ENCODE measurements at places on chromosomes 12 and 14. TPM values are rescaled to one million over a fixed set of nuclear protein-coding genes. Genes with fewer than 3 reads are reported as not detected.

KRT6A gene
- 5,507 TPM for total RNA-seq

- no peak for DNase-seq
These were observed 18.3 kb downstream of the SDS start for GRCh38 chr12:113385282-113385882.

DNA sequence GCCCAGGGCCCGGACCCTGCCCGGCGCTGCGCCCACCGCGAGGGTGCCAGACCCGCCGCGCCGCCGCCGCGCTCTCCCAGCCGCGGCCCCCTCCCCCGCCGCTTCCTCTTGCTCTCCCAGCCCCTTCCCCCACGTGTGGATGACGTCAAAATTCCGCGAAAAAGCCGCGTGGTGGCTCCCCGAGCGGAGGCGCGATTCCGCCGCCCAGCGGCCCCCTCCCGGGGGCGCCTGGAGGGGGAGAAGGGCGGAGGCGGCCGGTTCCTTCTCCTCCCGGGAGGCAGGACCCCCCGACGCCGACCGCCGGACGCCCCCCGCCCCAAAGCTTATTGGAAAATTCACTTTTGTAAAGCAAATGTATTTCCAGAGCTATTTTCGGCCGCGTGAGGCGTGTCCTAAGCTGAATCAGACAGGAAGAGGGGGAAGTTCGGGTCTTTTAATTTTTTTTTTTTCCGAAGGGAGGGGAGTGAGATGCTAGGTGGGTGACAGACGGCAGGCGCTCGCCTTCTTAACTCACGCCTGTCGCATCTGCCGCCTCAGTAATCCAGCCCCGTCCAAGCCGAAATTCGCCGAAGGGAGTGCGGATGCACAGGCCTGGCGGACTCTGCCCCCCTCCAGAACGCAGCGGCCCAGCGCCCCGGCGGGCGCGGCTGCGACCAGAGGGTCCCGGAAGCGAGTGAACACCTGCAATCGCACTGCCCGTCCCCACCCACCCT lies 4.1 kb upstream of the CCND2 start:
- DNase-seq = no peak

DNA sequence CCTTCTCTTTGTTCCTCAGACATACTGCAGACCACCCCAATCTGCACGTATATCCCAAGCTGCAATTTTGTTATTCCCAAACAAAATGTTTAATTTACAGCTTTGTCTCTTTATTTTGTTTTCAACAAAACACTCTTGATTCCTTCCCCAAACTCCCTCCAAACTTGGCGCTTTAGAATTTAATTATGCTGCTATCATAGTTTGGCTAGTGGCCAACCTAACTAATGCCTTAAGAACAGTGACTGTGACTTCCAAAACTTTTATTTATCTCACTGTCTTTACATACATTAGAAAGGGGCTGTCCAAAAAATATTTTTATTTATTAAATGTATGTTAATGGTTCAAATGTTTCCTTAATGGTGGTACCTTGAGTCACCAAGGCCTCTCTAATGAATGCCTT lies 7.1 kb downstream of the TMBIM4 start:
- DNase-seq = no peak

DNA sequence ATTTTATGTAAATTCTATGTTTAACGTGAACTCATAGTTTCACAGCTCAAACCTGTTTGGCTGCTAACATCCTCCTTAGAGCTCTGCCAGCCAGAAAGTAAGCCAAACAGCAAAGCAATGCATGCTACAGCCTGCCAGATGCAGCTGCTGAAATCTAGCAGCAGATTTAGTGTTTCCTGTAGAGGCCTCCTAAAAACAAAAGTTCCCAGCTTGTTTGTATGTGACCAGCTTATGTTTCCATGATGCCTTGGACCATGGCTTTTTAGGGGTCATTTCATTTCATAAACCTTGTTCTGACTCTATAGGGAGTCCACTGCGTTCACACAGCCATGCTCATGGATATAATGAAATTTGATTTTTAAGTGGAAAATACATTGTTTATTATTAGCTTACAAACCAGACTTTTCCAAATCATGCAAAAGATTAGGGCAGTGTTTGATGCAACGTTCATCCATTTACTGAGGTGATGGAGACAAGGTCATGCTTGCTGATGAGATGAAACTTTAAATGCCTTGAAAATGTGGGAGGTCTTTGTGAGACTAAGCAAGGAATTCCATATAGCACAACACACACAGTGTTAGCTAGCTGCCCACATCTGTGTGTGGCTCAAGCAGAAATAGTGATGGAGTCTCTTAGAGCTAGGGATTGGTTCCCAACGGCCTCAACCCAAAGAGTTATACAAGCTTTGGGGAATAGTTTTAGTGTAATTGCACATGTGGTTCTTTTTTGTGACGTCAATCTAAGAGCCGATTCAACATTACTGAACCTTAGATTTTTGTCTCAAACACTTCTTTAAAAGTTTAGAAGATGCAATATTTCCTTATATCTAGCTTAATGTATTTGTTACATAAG lies 157.5 kb upstream of the LRIG3 start:
- DNase-seq = peak; percentile 92

PYM1 gene
- 42.0 TPM for total RNA-seq

RDH12 gene
- total RNA-seq = 0.07 TPM

IGF1 gene
- not detected for total RNA-seq

SSTR1 gene
- not detected for total RNA-seq

DNA sequence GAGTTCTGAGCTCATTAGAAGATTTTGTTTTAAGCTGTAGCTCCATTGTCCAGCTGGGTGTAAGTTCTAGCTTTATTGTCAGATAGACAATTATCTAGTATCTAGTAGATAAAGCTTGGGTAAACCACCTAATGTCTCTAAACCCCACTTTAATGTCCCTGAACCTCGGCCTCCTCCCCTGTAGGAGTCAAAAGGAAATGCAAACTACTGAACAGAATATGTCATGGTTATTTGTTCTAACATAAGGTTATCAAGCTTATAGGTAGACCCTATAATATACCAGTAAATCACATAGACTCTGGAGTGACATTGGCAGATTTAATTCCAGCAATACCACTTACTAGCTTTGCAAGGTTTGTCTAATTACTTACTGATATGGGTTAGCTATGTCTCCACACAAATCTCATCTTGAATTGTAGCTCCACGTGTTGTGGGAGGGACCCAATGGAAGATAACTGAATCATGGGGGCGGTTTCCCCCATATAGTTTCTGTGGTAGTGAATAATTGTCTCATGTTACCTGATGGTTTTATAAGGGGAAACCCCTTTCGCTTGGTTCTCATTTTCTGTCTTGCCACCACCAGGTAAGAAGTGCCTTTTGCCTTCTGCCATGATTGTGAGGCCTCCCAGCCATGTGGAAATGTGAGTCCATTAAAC lies 29.4 kb downstream of the BCAT1 start:
- DNase-seq = no peak

SLC17A8 gene
- not detected for total RNA-seq

- no peak for DNase-seq
These were observed 103.9 kb downstream of the ZFP36L1 start for GRCh38 chr14:68688872-68689371.

DNA sequence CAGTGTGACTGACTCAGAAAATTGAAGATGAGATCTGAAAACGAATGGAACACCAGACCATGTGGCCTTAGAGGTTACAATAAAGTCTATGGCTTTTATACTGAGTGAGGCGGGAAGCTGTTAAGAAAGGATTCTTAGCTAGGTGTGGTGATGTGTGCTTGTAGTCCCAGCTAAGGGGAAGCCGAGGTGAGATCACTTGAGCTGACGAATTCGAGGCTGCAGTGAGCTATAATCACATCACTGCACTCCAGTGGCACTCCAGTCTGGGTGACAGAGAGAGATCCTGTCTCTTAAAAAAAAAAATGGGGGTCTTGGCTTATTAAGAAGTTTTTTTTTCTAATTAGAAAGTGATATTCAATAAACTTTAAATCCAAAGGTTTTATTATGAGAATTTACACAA lies 678.6 kb downstream of the TMTC2 start:
- DNase-seq = no peak

- DNase-seq = no peak
These were observed 167.4 kb downstream of the DICER1 start for GRCh38 chr14:94989946-94990345.

- no peak for DNase-seq
These were observed 250.0 kb downstream of the GLT1D1 start for GRCh38 chr12:129103231-129103630.

GRCh38 chr12:7129872-7130691 lies at the start of gene CLSTN3:
Gene CLSTN3, plus strand, starts transcription at chr12:7130371. Its CDS starts 278 bp downstream, at chr12:7130649.
- no peak for DNase-seq

TMEM233 gene
- not detected for total RNA-seq

LALBA gene
- not detected for total RNA-seq

CLEC4C gene
- not detected for total RNA-seq

DNA sequence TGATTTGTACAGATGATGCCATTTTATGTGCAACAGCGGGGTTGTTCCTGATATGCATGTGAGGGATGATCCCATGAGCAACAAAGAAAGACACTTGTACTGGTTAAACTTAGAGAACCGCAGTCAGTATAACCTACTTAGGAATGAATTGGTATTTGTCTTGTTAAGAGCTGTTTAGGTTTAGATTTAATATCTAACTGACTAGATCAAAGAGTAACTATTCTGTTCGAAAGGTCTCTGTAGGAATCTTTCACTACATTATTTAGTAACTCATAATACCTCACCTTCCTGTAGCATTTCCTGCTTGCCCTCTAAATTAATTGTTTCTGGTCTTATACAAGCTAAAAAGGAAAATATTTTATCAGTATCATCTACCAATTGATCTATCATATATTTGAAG lies 350.4 kb downstream of the TRHDE start:
- DNase-seq = no peak

DNA sequence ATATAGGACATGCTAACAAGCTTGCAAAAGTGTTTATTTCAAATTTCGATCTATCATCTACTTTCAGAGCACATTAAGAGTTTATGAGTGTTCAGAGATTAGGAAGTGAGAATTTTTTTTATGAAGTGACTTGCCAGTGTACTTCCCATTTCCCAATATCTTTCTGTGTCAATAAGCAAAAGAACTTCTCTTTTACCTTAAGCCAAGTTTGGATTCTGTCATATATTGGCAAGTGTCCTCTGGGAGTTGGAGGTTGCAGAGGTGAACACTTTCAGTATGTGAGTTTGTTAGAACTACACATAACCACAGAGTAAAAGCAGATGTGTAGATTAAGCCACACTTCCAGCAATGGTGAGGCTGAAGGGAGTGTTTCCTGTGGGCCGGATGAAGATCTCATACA lies 16.6 kb upstream of the KLRF1 start:
- DNase-seq = no peak

INHBC gene
- total RNA-seq = not detected

DNA sequence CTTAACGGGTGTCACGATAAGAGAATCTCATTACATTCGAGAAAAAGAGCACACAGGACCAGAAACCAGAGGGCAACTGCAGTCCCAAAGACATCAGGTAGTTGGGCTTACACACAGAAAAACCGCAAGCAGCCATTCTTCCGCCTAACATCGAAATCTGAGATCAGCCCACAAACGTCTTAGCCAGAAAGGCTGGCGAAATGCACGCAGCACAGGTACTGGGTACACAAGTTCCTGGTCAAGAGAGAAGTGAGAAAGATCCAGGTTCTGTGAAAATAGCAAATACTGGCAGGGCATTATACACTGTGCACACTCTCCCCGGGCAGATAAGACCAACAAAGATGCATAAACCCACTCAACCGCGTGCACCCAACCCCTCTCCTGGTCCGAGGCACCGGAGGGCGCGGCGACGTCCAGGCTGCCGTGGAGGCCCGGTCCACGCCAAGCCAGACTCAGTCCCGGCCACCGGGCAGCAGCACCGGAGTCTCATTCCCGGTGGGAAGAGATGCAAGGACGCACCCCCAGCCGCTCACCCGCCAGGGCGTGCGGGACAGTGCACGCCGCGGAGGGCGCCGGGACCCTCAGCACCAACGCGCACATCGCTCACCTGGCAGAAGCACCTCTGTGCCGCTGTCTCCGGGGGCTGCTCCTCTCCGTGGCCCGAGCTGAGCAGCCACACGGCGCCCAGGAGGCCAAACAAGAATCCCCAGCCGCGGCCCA lies 437 bp downstream of the ERO1A start:
- no peak for DNase-seq

DNA sequence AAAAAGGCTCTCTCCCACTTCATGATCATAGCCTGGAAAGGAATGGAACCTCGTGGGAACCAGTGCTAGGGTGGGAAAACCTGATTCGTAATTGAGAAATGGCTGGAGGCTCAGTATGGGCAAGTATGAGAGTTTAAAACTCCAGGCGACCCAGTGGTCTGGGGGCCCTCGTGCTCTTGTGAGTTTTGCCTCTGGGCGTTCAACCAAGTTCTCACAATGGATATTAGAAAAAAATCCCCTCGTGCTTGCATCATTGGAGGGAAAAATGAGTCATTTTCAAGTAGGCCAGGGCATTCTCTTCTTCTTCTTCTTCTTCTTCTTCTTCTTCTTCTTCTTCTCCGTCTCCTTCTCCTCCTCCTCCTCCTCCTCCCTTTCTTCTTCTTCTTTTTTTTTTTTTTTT lies 39.0 kb downstream of the GPR68 start:
- DNase-seq = no peak

DNA sequence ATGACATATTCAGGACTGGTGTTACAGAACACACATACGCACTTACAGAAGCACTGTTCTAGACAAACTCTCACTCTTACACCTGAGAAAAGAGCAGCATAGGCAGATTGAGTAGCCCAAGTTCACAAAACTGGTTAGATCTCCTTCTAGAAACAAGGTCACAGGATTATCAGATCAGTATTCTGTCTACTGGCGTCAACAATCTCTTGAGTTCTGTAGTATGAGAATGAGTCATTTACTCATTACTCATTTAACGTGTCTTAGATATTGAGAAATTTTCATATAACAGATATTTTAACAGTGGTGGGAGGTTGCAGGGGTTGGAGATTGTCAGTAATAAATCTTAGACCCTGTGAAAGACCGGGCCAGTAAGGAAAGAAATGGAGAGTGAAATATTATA lies 2.8 kb upstream of the TSPAN8 start:
- peak; percentile 50 for DNase-seq

DNA sequence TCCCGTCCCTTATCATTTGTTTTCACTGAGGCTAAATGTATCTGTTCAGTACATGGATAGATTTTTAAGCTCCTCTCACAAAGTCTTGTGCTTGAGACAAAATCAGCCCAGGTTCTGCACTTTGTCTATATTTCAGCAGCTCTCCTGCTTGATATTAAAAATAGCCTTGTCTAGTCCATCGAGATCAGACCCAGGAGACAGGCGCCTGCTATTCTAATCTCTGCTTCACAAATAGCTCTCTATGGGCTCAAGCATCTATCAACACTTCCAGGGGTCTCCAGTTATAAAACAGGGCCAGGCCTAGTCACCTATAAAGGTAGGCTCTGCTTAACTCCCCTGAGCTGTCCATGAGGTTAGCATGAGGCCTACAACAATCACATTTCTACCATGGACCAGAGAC lies 62.5 kb downstream of the ZFP36L1 start:
- DNase-seq = no peak

OAS3 gene
- total RNA-seq = 143 TPM

DNA sequence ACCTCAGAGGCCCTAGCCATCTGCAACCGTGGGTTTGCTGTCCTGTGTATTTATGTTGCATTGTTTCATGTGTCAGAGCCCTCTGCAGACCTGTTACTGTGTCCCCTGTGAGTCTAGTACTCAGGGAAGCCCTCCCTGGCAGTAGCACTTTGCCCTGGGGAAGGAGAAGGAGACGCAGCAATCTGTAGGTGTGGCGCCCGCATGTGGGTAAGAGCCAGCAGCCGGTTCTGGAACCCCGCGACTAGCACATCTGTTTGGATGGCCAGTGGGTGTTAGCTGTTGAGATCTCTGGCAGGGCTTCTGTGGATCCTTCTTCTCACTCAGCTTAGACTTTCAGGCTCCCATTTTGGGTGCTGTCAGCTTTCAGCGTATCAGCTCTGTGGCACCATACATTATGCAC lies 57.0 kb downstream of the TECPR2 start:
- no peak for DNase-seq

GRCh38 chr12:113425960-113426453 lies 3.8 kb downstream of the SDSL start:
- no peak for DNase-seq

KIF26A gene
- 2.0 TPM for total RNA-seq

SRRM4 gene
- total RNA-seq = not detected
